ENCODE measurements at places on chromosomes 2 and 18. TPM values are rescaled to one million over a fixed set of nuclear protein-coding genes. Genes with fewer than 3 reads are reported as not detected.

DNA sequence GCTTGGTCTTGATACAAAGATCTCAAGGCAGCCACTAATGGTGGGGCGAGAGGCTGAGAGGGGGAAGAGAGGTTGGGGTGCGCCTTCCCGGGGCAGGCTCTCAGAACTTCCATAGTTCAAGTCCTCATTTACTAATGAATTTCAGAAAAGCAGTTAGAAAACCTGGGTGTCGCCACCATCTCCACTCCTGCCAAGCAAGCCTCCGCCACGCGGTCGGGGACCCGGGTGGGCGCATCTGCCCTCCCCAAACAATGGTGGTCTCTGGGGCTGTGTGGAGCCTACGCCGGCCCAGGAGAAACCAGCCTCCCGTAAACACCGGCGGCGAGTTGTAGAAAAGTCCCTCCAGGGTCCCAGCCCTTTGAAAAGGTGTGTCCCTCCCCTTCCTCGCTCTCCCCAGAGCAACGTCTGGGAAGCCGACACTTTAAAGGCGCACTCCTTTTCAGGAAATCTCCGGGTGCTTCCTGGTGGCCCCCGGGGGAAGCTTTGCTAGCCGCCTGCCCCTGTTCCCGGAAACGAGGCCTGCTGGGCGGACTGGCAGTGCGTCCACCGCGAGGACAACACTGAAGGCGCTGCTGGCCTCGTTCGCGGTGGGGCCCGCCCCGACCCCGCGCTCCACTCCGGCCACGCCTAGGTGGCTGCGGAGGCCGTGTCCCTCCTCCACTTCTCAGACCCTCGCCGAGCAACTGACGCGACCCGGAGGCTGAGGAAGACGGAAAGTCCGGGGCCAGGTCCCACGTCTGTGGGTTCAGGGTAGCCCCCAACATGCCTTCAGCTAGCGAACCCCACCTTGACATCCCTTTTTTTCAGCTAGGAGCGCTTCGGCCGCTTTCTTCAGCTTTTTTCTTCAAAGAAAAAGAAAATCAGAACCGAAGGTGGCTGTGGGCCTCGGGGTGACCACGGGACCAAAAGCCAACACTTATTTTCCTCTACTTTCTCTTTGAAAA, 16.8 kb downstream of the EVX2 start:
- no peak for DNase-seq

DNA sequence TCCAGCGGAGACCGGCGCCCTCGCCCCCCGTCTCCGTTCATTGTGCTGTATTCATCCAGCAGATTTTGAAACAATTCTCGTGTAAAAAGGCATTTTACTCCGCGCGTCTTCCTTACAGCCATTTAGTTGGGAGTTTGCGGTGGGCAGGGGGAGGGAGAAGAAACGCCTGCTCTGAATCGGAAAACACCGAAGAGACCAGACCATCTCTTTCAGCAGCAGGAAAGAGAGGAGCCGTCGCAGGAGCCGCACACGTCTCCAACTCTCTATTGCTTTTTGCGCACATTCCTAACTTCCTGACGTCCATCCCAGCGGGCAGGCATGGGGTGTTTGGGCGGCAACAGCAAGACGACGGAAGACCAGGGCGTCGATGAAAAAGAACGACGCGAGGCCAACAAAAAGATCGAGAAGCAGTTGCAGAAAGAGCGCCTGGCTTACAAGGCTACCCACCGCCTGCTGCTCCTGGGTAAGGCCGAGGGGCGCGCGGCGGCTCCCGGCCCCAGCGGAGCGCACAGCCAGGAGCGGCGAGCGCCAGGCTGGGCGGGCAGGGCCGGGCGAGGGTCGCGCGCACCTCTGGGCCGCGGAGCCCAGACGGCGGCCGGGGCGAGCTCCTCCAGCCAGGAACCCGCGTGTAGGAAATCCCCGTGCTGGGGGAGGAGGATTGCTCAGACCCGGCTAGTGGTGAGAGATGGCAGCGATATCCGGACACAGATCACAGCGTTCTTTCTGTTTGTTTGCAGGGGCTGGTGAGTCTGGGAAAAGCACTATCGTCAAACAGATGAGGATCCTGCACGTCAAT, 63.2 kb downstream of the GNAL start:
- no peak for DNase-seq

DNA sequence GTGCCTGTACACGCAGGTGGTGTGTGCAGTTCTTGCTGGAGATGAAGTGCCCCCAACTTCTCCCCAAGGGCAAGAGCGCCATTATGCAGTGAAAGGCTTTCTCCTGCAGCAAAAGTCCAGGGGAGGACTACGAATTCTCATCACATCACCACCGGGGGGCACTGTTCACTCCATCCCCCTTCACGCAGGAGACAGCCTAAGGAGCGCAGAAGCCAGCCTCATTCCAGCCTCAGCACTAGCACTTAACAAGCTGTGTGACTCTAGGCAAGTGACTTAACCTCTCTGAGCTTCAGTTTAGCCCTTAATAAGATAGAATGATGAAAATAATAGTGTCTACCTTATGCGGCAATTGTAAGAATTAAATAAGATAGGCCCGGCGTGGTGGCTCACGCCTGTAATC, 32.3 kb downstream of the DNMT3A start:
- peak; percentile 67 for DNase-seq

The ARHGAP25 gene
- total RNA-seq = 3.8 TPM

DNA sequence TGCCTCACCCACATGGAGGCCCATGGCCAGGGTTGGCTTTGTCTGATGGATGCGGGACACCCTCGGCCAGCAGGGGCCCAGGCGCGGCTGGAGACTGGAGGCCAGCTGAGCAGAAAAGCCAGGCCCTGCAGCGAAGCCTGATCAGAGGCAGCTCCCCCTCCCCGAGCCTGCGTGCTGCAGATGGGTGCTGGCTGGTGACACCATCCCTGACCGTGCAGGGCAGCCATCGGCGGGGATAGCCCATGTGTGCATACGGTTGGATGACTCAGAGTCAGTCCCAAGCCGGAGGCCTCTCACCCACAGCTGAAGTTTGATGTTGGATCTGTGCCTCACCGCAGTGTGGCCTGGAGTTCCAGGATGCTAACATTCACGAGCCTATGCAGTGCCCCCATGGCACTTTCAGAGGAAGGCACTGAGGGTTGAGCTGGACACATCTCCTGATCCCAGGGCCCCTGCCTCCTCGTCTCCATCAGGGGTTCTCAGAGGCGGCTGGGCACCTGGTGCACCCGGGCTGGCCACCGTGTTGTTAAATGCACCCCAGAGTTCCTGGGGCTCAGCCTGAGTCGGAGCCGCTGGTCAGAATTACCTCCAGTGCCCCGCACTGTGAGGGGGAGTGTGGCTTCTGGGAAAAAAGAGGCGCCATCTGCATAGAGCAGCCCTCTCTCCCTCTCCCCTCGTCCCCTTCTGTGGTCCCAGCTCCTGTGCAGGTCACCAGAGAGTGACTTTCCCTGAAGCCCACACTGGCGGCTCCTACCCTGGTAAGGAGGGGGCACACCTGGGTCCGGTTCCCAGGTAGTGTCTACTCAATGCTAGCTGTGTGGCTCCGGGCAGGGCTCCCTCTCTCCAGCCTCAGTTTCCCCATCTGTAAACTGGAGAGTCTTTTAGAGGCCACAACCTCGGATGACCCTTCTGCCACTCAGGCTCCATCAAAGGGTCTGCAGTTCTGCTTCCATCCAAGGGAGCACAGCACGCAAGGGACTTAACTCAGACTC, 19.4 kb upstream of the KIF1A start:
- DNase-seq = no peak

The ANKRD36B gene
- 6.7 TPM for total RNA-seq

DNA sequence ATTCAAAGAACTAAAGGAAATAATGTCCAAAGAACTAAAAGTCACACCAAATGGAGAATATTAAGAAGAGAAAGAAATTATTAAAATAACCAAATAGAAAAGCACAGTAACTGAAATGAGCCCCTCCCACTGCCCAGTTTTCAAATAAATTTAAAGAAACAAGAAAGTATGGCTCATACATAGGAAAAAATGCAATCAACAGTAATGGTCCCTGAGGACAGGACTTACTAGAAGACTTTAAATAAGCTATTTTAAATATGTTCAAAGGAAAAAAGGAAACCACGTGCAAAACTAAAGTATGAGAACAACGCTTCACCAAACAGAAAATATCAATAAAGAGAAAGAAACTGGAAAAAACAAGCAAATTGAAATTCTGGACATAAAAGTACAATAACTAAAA, 58.9 kb downstream of the TMEM131 start:
- DNase-seq = no peak

The LBX2 gene
- 1.4 TPM for total RNA-seq

DNA sequence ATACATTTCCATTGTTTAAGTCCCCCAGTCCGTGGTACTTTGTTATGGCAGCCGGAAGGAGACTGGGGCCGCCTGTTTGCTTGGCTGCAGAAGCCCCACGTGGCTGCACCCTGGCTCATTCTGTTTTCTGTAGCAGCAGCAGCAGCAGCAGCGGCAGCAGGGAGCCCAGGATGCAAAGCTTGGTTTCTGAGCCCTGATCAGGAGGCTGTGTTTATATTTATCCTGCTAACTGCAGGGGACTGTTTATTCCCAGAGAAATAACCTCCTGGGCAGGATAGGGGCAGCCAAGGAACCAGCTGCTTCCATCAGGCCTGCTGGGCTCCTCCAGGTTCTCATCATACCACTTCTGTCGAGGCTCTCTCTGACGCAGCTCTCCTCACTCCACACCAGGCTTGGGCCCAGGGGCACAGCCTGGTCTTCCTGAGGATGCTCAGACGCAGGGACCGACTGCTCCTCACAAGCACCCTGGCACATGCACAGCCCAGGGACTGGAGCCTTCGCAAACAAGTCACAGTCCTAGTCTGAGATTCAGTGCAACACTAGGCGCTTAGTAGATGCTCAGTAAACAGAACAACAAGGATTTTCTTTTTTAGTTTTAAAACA, 139.0 kb downstream of the MSH2 start:
- DNase-seq = no peak

The CCDC74B gene
- 0.33 TPM for total RNA-seq

GRCh38 chr2:172021955-172022354, 22.2 kb downstream of the METAP1D start:
- DNase-seq = no peak

The CPLX4 gene
- not detected for total RNA-seq

GRCh38 chr18:77053616-77054287, 78.8 kb downstream of the MBP start:
- DNase-seq = no peak

The RPRD1A gene
- total RNA-seq = 49.8 TPM

GRCh38 chr2:121793816-121794215, 38.4 kb downstream of the TSN start:
- no peak for DNase-seq

All from heart right ventricle (tissue), 16 donors.